ENCODE measurements at places on chromosomes 11 and 22.

DNA sequence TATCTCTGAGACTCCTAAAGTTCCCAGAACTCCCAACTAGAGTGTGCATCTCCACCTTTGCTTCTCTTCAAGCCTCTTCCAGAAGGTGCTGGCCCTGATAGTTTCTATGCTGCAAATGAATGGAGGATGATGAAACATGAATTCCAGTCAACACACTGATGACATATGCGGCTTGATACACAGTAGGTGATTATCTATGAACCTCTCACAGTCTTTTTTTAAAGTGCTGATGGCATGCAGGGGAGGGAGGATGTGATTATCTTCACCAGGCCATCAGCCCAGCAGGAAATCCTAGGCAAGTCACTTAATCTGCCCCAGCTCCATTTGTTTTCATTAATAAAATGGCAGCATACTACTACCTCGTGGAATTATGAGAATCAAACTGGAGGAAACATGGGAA is 548.5 kb downstream of the SOX6 start:
- no peak for DNase-seq

GRCh38 chr11:12144330-12145174 is 34.2 kb downstream of the MICAL2 start:
- no peak for DNase-seq

- no peak for DNase-seq
Measured at GRCh38 chr11:46761807-46762206, 42.8 kb downstream of the F2 start.

DNA sequence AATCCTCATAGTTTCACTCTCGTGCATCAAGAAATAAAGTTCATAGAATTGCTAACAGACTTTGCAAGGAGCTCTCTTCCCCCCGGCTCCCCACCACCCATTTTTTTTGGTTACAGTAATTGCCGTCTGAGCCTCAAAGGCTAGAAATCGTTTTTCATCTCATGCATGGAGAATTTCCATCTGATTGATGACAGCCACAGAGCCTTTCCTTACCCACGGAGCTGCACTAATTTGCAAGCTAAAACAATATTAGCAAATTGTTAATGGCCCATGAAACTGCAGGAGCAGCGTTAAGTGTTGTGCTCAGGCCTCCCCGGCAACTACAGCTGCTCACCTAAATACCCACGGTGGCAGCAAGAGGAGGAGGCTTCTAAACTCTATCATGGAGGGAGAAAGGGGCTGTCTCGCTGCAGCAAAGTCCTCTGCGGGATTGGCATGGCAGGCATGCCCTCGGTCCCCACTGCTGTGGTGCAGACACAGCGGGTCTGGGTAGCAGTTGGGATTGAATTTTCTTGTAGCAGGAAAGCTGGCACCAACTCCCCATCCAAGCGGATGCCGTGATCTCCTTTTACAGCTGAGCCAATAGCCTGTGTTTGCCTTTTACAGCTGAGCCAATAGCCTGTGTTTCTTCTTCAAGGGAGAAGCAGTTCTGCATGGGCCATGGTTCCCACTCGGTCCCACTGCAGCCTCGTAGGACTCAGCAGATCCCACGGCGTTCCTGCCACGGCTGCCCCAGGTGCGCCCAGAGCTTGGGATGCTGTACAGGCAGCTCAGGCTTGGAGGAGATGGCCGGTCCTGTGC is 412.3 kb downstream of the BRD1 start:
- DNase-seq, result no peak

- no peak for DNase-seq
Measured at GRCh38 chr22:42758931-42759629, 38.4 kb upstream of the A4GALT start.

GRCh38 chr11:9941991-9942390 is 278.1 kb downstream of the SWAP70 start:
- DNase-seq, result no peak

- DNase-seq, result no peak
Measured at GRCh38 chr22:23763579-23763945, 772 bp downstream of the C22orf15 start.

DNA sequence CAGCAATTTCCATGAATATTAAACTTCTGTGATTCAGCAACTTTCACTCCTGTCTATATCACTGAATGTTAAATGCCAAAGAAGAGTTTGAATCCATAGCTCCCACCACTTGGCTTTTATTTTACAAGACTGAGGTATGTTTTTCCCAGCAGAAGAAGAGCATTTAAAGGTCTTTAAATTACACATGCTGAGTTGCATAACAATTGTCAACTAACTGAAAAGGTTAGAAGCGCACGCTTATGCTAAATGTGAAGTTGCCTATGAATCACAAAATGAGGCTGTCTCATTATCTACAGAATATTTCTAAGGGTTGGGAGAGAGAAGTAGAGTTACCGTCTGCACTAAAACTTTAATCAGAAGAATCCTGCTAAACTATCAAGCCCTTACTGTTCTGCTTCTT is 1086.3 kb downstream of the FAM181B start:
- no peak for DNase-seq

DNA sequence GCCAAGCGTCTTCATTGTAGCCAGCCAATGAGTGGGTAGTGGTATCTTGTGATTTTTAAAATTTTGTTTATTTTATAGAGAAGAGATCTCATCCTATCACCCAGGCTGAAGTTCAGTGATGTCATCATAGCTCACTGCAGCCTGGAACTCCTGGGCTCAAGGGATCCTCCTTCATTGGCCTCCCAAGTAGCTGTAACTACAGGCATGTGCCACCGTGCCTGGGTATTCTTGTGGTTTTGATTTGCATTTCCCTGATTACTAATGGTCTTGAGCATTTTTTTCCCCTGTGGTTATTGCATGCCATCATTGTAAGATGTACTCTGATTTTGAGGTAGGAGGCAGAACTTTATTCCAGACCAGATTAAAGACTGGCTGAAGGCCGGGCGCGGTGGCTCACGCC is 2.4 kb upstream of the DENND6B start:
- DNase-seq, result no peak

DNA sequence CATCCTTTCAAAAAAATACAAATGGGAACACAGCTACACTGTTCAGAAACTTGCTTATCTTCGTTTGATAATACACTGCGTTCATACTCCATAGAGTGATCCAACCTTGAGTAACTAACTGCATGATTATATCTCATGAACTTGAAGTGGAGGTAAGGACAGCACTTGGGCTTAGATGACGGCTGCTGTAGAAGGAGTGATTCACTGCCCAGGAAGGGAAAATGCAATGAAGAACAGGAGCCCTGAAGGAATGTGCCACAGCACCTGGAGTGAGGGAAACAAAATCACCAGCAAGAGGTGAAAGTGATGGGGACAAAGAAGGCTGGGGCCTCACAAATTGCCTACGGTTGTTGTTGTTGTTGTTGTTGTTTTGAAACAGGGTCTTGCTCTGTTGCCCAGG is 44.1 kb upstream of the SC5D start:
- no peak for DNase-seq

DNA sequence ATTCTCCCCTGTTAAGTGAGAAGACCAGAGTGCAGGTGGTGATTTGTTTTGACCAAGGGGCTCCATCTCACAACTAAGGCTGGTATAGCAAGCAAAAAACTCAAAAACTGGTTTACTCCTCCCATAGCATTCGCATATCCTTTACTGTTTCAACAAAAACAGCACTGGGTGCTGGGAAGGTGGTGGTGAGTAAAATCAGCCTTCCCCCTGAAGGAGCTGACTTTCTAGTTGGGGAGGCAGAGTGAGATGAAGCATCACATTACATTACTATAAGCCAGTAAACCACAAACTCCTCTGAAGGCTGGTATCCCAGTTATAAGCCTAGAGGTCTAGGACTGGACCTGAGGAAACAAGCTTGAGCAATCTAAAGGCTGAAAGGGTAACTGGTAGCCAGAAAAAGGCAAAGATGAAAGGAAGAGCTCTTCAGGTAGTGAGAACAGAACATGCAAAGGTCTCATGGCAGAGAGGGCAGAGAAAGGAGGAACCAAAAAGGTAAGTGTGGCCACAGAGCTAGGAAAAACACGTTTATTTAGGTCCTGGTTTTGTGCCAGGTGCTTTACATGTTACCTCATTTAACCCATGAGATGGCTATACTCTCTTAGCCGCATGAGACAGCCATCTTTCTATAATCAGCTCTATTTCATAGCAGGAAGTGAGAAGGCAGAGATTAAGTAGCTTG is 22.3 kb downstream of the TMEM123 start:
- no peak for DNase-seq

DNA sequence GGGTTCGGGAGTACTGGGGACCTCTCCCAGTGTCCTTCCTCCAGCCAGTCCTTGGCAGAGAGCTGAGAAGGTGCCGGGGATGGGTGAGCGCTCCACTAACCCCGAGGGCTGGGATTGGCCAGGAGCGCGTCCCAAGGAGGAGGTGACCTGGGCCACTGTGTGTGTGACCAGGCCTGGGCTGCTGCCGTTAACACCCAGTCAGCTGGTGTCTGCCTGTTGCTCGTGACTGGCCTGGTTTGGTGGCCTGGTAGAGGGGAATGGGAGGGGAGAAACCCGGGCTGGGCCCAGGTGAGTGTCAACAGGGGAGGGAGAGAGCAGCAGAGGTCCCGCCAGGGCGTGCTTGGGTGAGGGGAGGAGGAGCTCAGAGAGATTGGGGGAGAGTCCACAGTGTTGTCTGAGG is 29.9 kb upstream of the GRAMD4 start:
- DNase-seq, result no peak

DNA sequence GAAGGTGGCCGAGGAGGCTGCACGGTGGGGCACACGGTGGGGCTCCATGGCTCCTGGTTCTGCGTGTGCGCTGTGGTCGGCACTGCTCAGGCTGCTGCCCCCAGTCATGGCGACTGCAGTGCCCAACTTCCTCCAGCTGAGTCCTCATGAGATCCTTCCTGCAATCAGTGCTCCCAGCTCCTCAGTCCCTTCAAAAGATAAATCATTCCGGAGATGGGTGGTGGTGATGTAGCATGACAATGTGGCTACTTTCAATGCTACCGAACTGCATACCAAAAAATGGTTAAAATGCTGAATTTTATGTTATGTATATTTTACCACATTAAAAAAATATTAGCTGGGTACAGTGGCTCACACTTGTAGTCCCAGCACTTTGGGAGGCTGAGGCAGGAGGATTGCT is 14.1 kb upstream of the VPREB1 start:
- no peak for DNase-seq

DNA sequence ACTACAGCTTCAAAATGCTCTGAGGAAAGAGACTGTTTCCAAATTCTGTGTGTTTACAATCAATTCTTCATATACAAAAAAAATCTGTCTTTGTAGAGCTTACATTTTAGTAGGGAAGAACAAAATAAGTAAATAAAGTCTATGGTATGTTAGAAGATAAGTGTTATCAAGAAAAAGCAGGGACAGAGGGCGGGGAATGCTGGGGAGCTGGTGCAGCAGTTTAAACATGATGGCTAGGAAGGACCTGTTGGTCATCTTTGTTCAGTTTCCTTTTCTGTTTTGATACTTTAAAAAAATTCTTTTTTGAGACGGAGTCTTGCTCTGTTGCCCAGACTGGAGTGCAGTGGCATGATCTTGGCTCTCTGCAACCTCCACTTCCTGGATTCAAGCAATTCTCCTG is 16.1 kb downstream of the TMEM25 start:
- DNase-seq, result no peak

DNA sequence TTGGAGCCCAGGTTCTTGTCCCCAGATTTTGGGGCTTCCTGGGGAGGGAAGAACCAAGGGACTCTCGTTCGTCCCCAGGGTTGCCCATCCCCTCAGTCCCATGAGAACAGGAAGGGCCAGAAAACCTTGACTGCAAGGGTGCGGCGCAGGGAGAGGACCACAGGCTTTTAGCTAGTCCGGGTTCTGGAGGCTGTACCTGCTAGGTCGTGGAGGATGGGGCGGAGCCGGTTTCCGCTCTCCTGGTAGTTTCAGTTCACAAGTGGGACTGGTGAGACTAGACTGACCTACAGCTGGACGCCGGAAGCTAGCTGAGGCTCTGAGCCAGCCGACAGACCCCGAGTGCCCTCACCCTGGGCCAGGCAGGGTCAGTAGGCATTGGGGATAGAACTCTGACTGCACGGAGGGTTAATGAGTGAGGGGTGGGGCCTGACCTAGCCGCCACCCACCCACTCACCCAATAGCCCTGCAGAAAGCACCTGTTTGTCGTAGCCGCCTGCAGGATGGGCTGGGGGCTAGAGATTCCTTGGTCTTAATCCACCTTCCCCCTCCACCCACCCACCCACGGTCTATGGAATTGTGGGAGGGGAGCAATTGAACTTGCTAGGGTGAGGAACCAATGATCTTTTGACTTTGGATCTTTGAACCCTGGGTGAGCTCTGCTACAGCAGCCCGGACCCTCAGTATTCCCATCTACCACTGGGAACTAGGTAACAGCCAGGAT is 1.5 kb downstream of the MAFF start:
- no peak for DNase-seq

GRCh38 chr22:43477966-43478365 is 66.2 kb downstream of the MPPED1 start:
- no peak for DNase-seq

GRCh38 chr11:109148669-109149068 is 273.3 kb upstream of the C11orf87 start:
- no peak for DNase-seq

- DNase-seq, result no peak
Measured at GRCh38 chr11:14054116-14055107, 91.9 kb downstream of the SPON1 start.

DNA sequence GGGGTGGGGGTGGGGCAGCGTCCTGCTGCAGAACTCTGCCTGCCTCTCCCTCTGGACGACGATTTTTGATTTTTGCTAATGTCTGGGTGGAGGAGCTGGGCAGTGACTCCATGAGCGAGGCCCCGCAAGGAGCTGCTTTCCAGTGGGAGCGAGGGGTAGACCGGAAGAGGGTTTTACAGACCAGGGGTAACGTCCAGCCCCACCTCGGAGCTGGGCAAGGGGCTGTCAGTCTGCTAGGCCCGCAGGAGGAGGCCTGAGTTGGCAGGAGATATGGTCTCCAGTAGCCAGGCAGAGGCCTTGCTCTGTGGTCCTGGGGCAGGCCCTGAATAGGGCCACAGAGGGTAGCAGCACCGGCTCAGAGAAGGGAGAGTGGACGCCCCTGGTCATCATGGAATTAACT is 9.0 kb downstream of the MAPK8IP2 start:
- DNase-seq, result no peak

- no peak for DNase-seq
Measured at GRCh38 chr11:66462010-66462409, 4.7 kb upstream of the PELI3 start.

DNA sequence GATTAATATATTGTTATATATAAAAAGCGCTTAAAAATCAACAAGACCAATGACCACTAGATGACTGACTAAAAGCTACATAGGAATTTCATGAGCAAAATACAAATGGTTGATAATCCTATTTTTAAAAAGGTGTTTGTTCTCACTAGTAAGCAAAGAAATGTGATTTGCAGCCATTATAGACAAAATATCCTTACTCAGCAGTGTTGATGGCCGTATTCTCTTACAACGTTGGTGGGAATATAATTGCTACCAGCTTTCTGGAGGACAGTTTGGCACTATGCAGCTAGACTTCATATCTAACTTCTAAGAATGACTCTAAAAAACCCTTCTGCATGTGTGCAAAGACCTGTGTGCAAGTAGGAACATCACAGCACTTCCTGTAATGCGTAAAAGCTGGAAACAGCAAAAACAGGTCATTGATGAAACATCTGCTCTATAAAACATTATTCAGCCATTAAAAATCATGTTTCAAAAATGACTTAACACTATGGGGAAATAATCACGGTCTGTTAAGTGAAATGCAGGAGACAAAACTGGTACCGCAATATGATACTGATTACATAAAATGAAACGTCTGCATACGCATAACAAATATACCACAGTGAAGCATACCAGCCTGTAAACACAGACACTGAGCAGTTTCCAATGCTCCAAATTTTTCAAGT is 70.1 kb upstream of the LINC01488 start:
- DNase-seq, result no peak

Data from activated naive CD8-positive, alpha-beta T cell treated with anti-CD3 and anti-CD28 coated beads, Interleukin-2, amount 50 U/mL, for 16 hours (primary cell).